ENCODE measurements at places on chromosomes 6 and 20. TPM values are rescaled to one million over a fixed set of nuclear protein-coding genes. Genes with fewer than 3 reads are reported as not detected.

The CD109 gene
- total RNA-seq = 27.2 TPM

The BEND6 gene
- total RNA-seq = 13.4 TPM

The LAMA4 gene
- 197 TPM for total RNA-seq

DNA sequence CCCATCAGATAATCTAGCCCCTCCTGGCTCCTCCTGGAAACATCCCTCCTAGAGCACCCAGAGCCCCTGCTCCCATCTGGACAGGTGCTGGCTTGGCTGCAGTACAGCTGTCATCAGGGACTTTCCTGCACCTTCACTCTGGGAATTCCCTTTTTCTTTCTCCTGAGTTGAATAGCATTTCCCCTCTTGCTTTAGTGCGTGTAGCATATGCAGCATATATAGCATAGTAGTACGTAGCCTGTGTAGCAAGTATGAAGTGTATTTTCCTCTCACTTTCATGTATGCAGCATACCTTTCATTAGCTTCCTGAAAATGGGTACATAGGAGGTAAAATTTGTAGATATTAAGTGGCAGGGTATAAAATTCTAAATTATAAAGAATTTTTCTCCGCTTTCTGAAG, 352.9 kb downstream of the ESR1 start:
- no peak for DNase-seq

DNA sequence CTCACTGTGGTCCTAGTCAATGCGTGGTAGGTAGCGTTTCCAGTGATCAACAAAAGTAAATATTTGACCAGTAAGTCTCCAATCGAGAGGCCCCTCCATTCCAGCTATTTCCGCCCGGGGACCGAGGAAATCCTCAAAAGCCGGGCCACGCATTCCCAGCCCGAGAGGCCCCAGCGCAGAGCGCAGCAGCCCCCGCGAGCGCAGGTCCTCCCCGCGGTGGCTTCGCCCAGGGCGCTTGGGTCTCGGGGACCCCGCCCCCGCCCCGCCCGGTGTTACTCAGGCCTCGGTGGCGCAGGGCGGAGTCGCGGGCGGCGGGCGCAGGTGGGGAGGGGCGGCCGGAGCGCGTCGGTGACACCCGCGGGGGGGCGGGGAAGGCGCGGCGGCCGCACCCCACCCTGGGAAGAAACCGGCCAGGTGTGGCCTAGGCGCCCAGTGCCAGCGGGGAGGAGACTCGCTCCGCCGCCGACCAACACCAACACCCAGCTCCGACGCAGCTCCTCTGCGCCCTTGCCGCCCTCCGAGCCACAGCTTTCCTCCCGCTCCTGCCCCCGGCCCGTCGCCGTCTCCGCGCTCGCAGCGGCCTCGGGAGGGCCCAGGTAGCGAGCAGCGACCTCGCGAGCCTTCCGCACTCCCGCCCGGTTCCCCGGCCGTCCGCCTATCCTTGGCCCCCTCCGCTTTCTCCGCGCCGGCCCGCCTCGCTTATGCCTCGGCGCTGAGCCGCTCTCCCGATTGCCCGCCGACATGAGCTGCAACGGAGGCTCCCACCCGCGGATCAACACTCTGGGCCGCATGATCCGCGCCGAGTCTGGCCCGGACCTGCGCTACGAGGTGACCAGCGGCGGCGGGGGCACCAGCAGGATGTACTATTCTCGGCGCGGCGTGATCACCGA, at the start of gene DSP:
TSS of gene DSP (plus strand) at position 497 of the 890 bp plus-strand sequence. CDS start at position 742, 245 bp downstream.
- no peak for DNase-seq

DNA sequence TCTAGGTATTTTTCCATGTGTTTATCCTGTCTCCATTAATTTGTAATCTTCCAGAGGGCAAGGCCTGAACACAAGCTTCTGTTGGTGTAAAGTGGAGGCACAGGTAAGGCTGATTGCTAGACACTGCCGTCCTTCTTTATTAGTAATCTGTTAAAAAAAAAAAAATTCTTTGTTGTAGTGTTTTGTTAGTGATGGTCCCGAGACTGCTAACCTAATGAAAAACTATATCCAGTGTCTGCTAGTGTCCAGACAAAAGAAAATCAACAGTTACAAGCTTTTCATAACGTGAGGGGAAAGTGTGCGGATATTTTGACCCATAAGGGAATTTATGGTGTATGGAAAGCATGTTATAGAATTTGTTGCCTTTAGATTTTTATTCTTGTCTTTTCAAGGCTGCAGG, 4.2 kb upstream of the HIVEP1 start:
- DNase-seq = no peak
